ENCODE measurements at places on chromosomes 16 and 17. TPM values are rescaled to one million over a fixed set of nuclear protein-coding genes. Genes with fewer than 3 reads are reported as not detected.

DNA sequence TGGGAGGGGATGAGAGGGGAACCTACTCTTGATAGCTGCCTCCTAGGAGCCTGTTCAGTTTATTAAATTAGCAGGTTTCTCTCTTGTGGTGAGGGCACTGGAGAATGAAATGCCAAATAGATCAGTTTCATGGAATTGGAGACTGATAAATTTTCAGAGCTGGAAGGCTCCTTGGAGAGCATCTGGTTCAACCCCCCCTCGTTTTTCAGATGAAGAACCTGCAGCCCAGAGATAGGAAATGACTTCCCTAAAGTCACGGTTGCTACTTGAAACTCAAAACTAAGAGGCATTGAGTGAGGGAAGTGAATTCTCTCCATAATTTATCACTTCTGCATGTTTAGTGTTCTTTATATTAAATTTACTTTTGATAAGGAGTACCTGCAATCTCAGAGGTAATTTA lies 366.0 kb upstream of the CCL2 start:
- no peak for DNase-seq

- no peak for DNase-seq
These were observed 935 bp downstream of the USP32 start for GRCh38 chr17:60390925-60391470.

GRCh38 chr17:70076831-70077230 lies 1.8 kb downstream of the KCNJ16 start:
- DNase-seq, result no peak

GRCh38 chr16:78976212-78976611 lies 624.3 kb downstream of the MAF start:
- DNase-seq, result no peak

Gene LDHD
- 2.6 TPM for total RNA-seq

Gene NUPR1
- 0.46 TPM for total RNA-seq
